ENCODE measurements at places on chromosomes 3 and 15. TPM values are rescaled to one million over a fixed set of nuclear protein-coding genes. Genes with fewer than 3 reads are reported as not detected.

DNA sequence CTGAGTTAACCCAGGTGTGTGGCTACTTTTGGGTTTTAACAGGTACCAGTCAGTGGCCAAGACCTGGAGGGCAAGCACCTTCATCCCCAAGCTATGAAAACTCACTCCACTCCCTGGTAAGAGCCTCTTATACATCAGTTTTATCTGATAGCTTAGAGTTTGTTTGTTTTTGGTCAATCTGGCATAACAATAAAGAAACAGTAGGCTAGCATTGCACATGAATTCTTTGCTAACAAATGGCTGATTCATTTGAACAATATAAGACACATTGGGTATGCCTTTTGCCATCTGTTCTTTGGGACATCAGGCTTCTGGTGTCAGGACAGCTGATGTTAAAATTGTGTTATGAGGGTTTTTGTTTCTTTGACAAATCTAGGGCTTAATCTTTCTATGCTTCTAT, 125.0 kb upstream of the CGNL1 start:
- peaks cover 22% of the 10 kb centered on the region for H3K36me3 ChIP-seq
- DNase-seq, result no peak
- no peaks in the 10 kb centered on the region for H3K27me3 ChIP-seq
- H3K27ac ChIP-seq, result no peak overlapping the region

DNA sequence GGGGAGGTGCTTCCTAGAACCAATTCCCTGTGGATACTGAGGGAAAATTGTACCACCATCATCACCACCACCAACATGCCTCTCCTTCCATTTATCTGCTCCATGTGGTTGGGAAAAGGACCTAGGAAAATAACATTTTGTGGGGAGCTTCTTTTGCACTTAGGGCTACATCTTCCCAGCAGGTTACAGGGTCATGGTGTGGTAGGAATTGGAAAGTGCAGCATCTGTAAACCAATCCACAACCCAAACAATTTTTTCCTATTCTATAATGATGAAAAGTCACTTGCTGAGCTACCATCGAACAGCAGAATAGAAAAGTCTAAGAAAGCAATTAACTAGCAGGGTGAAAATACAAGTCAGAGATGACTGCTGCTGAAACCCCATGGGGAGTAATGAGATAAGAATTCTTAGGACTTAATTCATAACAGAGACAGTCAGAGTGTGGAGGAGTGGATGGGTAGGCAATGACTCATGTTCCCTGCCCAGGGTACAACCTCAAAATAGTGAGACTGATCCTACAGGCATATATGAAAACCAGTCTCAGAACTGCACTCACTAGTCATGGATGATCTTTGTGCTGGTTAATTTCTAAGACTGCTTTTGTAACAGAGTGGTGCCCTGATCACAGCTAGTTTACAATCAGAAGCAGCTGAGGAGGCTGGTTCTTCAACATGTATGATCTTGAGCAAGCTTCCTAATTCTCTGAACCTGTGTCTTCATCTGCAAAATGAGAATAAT, 38.1 kb upstream of the LEKR1 start:
- no peak for DNase-seq
- no peaks in the 10 kb centered on the region for H3K36me3 ChIP-seq
- no peak overlapping the region for H3K4me3 ChIP-seq
- no peak overlapping the region for H3K27ac ChIP-seq
- H3K4me1 ChIP-seq, result peaks cover 10% of the 10 kb centered on the region
- no peaks in the 10 kb centered on the region for H3K27me3 ChIP-seq

- DNase-seq, result no peak
- H3K27ac ChIP-seq, result no peak overlapping the region
- H3K4me1 ChIP-seq, result peaks cover 11% of the 10 kb centered on the region
- no peak overlapping the region for H3K4me3 ChIP-seq
- H3K36me3 ChIP-seq, result no peaks in the 10 kb centered on the region
Measured at GRCh38 chr3:59839283-59839682, 789.5 kb upstream of the CFAP20DC start.

GRCh38 chr3:129783470-129783869, 110.0 kb downstream of the TMCC1 start:
- H3K4me3 ChIP-seq, result no peak overlapping the region
- H3K27me3 ChIP-seq, result no peaks in the 10 kb centered on the region
- H3K4me1 ChIP-seq, result peaks cover 19% of the 10 kb centered on the region

GRCh38 chr3:165206454-165207266, 10.5 kb upstream of the SLITRK3 start:
- no peak overlapping the region for H3K27ac ChIP-seq
- no peaks in the 10 kb centered on the region for H3K4me1 ChIP-seq
- peak overlapping the region; percentile 55 for H3K4me3 ChIP-seq
- peaks cover 31% of the 10 kb centered on the region for H3K27me3 ChIP-seq
- peak; percentile 66 for DNase-seq

- no peak overlapping the region for H3K4me3 ChIP-seq
- no peaks in the 10 kb centered on the region for H3K36me3 ChIP-seq
- no peak overlapping the region for H3K27ac ChIP-seq
Measured at GRCh38 chr3:150681057-150681456, 22.7 kb downstream of the ERICH6 start.

DNA sequence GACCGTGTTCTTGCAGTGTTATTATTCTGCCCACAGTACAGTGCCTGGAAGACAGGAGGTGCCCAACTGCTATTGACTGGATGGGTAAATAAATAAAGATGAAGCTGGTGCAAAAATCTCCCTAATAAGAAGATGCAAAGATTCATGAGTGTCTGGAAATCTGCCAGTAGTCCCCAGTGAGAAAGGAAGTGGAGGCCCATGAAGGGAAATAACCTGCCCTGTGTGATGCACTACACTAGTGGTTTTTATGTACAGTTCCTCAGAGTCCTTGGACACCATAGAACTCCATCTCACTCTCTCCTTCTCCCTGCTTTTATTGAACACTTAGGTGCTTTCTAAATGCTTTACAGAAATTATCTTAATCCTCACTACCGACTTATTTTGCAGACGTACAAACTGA, 8.3 kb upstream of the SUCLG2 start:
- no peak for DNase-seq
- no peak overlapping the region for H3K4me3 ChIP-seq
- no peaks in the 10 kb centered on the region for H3K27me3 ChIP-seq
- H3K36me3 ChIP-seq, result no peaks in the 10 kb centered on the region
- no peak overlapping the region for H3K27ac ChIP-seq

- H3K27me3 ChIP-seq, result peaks cover 22% of the 10 kb centered on the region
- peak overlapping the region; percentile 57 for H3K27ac ChIP-seq
- no peak overlapping the region for H3K4me3 ChIP-seq
Measured at GRCh38 chr3:133891662-133892378, 3.9 kb downstream of the RAB6B start.

- peaks cover 46% of the 10 kb centered on the region for H3K4me1 ChIP-seq
- no peaks in the 10 kb centered on the region for H3K36me3 ChIP-seq
- H3K27ac ChIP-seq, result peak overlapping the region; percentile 58
- H3K27me3 ChIP-seq, result no peaks in the 10 kb centered on the region
- peak overlapping the region; percentile 31 for H3K4me3 ChIP-seq
Measured at GRCh38 chr3:152203652-152204051, 65.1 kb upstream of the MBNL1 start.

Gene SETD2
- total RNA-seq, result 26.4 TPM

Gene LMOD3
- 154 TPM for total RNA-seq

Gene SNX22
- 2.0 TPM for total RNA-seq

Gene BFSP2
- not detected for total RNA-seq

Gene TSEN2
- 22.5 TPM for total RNA-seq

Gene BLM
- total RNA-seq, result 26.2 TPM

Gene CD200R1
- total RNA-seq, result 0.82 TPM
